EH (cell line): ENCODE measurements at places on chromosomes 5 and 9.

DNA sequence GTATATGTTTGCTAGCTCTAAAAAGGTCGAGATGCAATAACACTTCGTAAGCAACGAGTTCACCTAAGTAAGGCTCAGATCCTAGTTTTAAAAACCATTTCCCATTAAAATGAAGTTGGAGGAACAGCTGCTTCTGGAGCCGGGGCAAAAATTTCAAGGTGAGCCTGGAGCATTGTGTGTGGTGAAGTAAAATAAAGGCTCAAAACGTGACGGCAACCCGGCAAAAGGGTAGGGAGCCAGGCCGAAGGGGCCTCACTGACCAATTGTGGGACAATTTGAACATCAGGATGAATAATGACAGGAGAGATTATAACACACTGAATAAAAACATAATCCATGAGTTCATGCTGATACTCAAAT is 20.1 kb downstream of the BTNL9 start:
- no peak for DNase-seq

GRCh38 chr5:135997673-135998335 is 31.0 kb upstream of the TGFBI start:
- DNase-seq = no peak

DNA sequence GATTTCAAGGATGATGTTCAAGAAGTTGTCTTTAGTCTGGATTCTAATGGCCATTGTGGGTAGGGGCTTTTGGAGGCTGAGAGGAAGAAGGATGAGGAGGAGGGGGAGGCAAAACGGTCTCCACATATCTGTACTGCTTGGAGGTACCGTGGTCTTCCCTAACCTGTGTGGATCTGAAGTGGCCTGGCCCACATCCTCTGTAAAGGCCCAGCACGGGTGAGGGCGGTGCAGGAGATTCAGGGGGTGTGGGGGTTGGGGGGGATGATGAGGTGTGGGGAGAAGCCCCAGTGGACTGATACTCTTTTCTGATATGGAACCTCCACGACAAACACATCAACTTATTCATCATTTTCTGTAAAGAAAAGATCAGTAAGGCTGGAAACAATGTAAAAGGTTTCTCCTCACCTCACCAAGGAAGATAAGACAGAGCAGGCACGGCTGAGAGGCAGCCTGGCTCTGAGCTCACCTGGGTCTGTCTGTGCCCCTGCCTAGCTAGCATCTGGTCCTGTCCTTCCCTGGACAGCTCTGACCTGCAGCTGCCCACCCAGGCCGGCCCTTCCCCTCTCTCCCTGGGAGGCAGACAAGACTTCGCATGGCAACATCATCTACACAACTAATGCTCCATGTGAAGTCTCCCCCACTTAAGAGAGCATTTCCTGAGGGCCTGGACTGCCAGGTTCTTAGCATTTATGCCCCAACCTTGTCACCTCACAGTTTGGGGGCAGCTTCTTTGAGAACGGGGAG is 5.6 kb upstream of the IL3 start:
- DNase-seq = no peak

- no peak for DNase-seq
Observed at GRCh38 chr5:129766798-129767197, 18.9 kb downstream of the MINAR2 start.

DNA sequence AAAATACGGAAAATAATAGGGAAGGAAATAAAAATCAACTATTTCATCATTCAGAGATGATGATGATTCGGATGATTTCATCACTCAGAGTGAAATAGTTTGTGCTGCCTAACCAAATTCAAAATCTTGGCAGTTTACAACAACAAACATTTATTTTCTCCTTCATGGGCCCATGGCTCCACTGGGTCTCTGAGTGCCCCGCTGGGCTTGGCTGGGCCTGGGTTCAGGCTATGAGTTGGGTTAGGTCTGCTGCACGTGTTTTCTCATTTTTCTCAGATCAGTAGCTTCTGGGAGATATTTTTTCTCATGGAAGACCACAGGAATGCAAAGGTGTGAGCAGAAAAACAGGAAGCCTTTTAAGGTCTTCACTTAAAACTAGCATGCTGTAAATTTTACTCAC is 24.0 kb upstream of the F2RL1 start:
- no peak for DNase-seq

GRCh38 chr5:177495243-177496060 is 2.0 kb downstream of the PDLIM7 start:
- peak; percentile 98 for DNase-seq

DNA sequence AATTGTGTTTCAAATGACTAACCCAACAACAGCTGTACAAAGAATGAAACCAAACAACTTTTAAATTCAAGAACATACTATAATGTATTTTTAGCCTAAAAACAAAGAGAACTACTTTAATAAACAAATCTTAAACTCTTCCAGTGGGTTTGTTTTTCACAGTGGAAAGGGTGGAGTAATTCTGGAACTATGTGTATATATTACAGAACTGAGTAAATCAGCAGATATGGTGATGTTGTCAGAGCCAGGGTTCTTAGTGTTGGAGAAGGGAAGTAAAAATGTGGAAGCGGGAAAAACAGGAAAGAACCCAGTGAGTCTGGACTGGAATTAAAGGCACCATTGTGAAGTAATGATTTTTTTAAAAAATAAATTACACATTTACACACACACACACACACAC is 144.9 kb downstream of the CDK5RAP2 start:
- peak; percentile 41 for DNase-seq

DNA sequence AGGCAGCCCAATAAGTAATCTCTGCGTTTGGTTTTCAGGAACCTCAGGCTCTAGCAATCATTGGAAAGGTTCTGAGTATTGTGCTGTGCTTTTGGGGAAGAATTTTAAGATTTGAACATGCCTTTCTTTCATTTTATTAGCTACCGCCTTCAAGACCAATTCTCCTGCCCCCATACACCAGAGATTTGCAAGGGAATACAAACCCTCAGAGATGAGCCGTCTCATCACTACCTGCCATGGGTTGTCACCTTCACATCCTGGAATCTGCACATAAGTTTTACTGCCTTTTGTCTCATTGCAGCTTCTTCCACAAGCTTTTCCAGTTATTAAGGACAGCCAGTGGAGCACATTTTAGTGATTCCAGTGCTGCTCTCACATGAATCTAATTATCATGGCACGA is 11.7 kb upstream of the TMED7 start:
- DNase-seq = no peak

GRCh38 chr5:446066-446882 is 3.3 kb downstream of the EXOC3 start:
- no peak for DNase-seq

- no peak for DNase-seq
Observed at GRCh38 chr9:133667759-133668450, 31.7 kb downstream of the DBH start.

GRCh38 chr5:157390551-157391297 is 69.3 kb upstream of the NIPAL4 start:
- DNase-seq = peak; percentile 97

- peak; percentile 73 for DNase-seq
Observed at GRCh38 chr9:109705515-109705914, 74.5 kb upstream of the PALM2AKAP2 start.

DNA sequence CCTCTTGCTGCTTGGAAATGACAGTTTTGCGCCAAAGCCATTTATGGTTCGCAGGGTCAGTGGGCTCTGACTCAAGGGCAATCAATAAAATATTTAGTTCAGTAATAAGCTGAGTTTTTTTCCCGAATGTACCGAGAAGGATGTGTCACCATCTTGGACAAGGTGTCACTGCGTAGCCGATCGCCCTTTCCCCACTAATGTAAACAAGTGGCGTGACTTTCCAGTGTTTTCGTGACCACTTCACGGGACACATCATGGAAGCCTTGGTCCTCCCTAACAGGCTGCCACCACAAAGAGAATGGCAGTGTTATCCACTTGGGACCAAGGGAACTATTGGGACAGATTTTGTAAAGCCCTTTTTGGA is 16.4 kb downstream of the ISL1 start:
- no peak for DNase-seq

GRCh38 chr5:175821790-175822211 is 49.6 kb upstream of the CPLX2 start:
- peak; percentile 29 for DNase-seq

GRCh38 chr9:90460220-90460619 is 182.4 kb downstream of the DIRAS2 start:
- DNase-seq = no peak

GRCh38 chr5:72015103-72015548 is 92.1 kb upstream of the MAP1B start:
- peak; percentile 49 for DNase-seq

DNA sequence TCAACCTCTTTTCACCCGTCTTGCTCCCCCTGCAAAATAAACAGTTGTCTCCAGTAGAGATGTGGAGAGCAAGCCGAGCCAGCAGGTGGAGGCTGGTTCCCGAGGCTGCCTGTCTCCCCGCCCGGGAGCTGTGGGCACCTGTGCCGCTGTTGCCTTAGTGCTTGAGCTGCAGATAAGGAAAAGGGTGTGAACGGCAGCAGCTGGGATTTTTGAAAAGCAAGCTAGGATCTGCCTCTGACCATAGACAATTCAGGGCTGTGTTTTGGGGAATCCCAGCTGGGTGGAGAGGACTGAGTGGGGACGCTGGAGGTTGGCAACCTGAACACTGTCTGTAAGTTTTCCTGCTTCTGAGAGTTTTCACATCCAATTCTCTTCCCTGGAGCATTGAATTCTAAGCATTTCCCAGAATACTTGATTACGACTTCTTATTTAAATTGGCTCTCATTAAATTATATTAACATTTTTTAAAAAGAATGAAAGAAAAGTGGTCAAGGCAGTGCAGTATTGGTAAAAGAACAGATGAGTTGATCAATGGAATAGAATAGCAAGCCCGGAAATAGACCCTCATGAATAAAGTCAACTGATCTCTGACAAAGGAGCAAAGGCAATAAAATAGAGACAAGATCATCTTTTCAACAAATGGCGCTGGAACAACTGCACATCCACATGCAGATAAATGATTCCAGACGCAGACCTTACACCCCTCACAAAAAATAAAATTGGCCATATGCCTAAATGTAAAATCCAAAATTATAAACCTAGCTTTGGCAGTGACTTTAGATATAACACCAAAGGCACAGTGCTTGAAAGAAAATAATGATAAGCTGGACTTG is 9.7 kb downstream of the WNK2 start:
- no peak for DNase-seq

DNA sequence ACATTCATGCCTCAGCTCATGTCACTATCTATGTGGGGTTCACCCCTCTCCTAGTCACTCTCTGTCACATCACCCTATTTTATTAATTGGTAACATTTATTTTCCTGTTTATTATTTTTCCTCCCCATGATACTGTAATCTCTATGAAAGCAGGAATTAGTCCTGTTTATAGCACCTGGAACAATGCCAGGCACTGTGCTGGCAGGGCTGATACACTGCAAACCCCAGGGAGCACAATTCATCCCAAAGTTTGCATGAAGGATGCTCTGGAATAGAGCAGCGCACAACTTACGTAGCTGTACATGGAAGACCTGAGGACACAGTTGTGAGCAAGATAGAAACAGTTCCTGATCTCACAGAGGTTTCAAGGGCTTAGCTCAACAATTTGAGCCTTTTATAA is 103.2 kb downstream of the NSG2 start:
- no peak for DNase-seq

DNA sequence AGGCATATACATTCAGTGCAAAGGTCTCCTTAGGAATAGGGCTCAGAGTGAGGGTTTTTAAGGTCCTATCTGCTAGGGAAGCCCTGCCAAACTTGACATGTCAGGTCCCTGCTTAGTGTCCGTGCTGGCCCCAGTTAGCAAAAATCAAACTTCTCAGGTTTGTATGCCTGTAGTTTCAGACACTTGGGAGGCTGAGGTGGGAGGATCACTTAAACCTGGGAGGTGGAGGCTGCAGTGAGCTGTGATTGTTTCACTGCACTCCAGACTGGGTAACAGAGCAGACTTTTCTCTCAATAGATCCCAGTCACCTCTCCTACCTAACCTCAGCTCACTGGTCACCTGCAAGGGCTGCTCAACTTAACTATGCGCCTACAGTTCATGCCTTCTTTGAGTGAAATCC is 18.7 kb upstream of the TMEM245 start:
- no peak for DNase-seq

DNA sequence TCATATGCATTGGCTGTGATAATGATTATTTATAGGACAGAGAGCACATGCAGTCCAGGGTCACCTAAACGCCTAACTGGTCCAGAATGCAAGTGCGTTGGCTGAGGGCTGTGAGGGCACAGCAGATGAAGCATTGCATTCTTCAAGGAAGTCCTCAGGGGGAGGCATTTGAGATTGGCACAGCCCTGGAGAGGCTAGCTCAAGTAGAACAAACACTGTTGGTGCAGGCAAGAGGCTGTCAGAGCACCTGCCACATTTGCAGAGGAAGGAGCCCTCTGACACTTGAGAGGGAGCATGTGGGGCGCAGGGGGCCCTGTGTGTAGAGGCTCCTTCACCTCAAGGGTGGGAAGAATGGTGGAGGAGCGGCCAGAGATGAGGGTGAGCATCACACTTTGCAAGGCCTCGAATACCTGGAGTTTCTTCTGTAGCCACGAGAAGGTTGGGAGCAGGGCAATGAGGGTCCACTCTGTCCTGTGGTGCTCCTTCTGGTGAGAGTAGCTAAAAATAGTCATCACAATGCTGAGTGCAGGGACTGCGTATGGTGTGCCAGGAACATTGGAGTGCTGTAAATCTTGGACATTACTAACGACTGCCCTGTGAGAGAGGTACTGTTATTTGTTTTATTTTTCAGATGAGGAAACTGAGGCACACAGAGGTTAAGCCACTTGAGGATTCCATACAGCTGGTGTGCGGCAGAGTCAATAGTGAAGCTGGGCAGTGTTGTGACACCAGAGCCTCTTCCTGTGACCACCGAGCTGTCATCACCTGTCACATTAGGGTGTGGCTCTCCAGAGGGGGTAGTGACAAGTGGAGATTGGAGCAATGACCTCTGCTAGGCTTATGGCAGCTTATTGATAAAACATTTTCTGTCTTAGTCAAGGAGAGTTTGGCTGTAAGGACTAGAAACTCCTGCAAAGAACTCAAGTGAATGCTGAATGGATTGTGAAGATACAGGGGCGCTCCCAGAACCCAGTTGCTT is 100.2 kb downstream of the PIP5K1B start:
- DNase-seq = no peak

DNA sequence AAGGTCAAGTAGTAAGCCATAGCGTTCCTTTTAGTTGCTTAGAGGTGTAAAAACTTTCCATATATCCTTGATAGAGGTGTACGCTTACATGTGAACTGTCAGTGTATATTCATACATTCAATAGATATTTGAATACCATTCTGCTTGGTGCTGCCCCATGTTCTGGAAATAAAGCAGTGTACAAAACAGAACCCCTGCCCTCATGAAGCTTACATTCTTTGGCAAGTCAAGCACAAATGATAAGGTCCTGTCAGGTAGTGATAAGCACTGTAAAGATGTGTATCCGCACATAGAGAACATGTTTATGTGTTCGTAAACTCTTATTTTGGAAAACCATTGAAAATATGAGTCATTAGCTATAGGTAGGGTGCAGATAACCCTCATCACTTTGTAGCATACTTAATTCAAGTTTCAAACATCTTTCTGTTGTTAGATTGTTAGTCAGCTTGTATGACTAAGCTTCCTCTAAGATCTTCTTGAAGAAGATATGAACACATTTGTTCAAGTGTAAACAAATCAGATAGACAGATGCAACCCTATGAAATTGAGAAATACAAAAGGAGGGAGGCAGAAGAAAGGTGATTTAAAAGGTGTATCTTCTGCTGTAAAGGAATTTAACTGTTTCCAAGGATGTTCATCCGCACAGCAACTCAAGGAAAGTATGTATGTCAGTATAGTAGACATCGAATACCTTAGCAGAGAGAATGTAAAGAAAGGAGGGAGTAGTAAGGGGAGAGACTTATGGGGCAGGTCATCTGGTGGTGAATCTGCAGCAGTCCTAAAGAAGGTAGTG is 1.6 kb downstream of the GTF3C4 start:
- peak; percentile 29 for DNase-seq

GRCh38 chr9:5042661-5043178 is 57.6 kb downstream of the JAK2 start:
- no peak for DNase-seq
